Activated CD8-positive, alpha-beta memory T cell treated with anti-CD3 and anti-CD28 coated beads for 1 hour (primary cell): ENCODE measurements at places on chromosomes 6 and 20.

DNA sequence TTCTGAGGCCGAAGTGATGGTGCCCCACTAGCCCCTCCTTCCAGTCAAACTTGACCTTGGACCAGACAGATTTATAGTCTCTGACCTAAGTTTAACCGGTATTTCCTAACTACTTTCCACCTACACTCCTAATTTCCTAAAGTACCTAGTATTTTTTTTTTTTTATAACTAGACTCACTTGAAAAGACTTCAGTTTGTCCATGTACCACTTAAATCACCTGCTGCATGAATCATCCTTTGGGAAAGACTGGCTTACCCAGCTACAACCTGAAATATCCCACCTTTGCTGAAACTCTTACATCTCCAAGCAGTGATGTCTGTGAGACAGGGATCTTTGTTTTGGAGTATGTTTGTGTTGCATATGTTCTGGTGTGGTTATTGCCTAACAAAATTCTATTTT, 71.1 kb downstream of the ZDHHC14 start:
- DNase-seq, result no peak

DNA sequence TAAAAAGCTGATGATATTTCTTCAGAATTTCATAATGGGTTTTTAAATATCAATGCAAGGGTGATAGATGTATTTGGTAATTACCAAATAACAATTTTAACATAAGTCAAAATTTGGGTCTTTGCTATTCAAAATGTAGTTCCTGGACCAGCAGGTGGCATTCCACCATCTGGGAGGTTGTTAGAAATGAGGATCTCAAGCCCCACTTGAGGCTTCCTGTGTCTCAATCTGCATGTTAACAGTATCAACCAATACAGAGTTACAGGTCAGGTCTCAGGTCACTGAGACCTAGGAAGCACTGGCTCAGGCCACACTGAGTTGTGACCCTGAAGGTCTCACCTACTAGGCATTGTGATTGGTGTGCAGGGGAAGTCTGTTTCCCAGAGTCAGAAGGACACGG, 57.2 kb upstream of the MTRF1L start:
- no peak for DNase-seq

DNA sequence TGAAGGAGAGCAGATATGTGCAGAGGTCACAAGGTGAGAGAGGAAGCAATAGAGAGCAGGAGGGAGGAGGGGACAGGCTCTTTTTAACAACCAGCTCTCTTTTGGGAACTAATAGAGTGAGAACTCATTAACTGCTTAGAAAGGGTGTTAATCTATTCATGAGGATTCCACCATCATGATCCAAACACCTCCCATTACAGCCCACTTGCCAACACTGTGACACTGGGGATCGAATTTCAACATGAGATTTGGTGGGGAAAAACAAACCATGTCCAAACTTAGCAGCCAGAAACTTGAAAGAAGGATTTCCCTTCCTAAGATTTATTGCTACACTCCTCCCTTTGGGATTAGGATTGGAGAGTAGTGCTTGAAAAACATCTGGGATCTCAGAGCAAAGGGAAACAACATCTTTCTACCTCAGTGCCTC, 135.5 kb upstream of the PLCB4 start:
- no peak for DNase-seq

DNA sequence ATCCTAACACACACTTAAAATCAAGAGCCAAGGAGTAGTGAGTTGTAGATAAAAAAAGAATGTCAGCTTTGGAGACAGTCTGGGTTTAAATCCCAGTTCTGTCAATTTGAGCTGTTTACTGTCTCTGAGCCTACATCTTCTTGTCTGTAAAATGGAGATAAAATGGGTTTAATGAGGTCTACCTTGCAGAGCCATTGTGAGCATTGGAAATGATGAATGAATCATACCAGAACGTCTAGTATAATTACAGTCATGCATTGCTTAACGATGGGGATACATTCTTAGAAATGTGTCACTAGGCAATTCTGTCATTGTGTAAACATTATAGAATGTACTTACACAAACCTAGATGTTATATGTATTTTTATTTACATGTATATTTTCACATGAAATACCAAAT, 17.6 kb upstream of the SGK2 start:
- no peak for DNase-seq

GRCh38 chr20:15287329-15287728, 949.9 kb upstream of the FLRT3 start:
- DNase-seq, result no peak
